Posterior vena cava (tissue), 2 donors: ENCODE measurements at places on chromosomes 7 and 10. TPM values are rescaled to one million over a fixed set of nuclear protein-coding genes. Genes with fewer than 3 reads are reported as not detected.

MINPP1 gene
- 11.1 TPM for total RNA-seq

CPA5 gene
- not detected for total RNA-seq

COL1A2 gene
- 2,112 TPM for total RNA-seq

FOXI2 gene
- total RNA-seq = 0.14 TPM

THNSL1 gene
- total RNA-seq = 2.1 TPM

ELFN1 gene
- total RNA-seq = 1.2 TPM

NODAL gene
- total RNA-seq = not detected

CADPS2 gene
- 15.6 TPM for total RNA-seq

KIF5B gene
- 225 TPM for total RNA-seq

VWDE gene
- total RNA-seq = 0.09 TPM

SVIL gene
- 417 TPM for total RNA-seq

RBM17 gene
- total RNA-seq = 58.9 TPM

OLAH gene
- total RNA-seq = 1.9 TPM

DNAJC12 gene
- 4.0 TPM for total RNA-seq

CABCOCO1 gene
- total RNA-seq = 1.4 TPM

UPK3B gene
- 1.1 TPM for total RNA-seq

SLC16A12 gene
- total RNA-seq = 0.51 TPM

UNCX gene
- total RNA-seq = not detected

TAC1 gene
- total RNA-seq = not detected

ELMO1 gene
- 46.7 TPM for total RNA-seq

ASZ1 gene
- not detected for total RNA-seq

CPA2 gene
- total RNA-seq = 0.67 TPM

PRR15 gene
- total RNA-seq = 0.88 TPM

BAMBI gene
- 11.1 TPM for total RNA-seq

PPP3CB gene
- total RNA-seq = 76.3 TPM

SPDYE2 gene
- total RNA-seq = not detected

UCN3 gene
- not detected for total RNA-seq

VWA2 gene
- total RNA-seq = not detected

AOC1 gene
- 0.46 TPM for total RNA-seq

TRPV5 gene
- not detected for total RNA-seq

CALML5 gene
- not detected for total RNA-seq

PCDH15 gene
- total RNA-seq = 0.33 TPM

FGFR2 gene
- total RNA-seq = 16.4 TPM

FBXL15 gene
- 10.8 TPM for total RNA-seq

RBM20 gene
- total RNA-seq = 3.0 TPM

HACD1 gene
- 51.3 TPM for total RNA-seq

PTPN12 gene
- 103 TPM for total RNA-seq

GJD4 gene
- total RNA-seq = not detected

SPDYE1 gene
- total RNA-seq = not detected

SLC26A4 gene
- 0.60 TPM for total RNA-seq

FANK1 gene
- total RNA-seq = 1.5 TPM

MAGI2 gene
- total RNA-seq = 21.0 TPM

GIMAP6 gene
- total RNA-seq = 33.3 TPM

ASNS gene
- total RNA-seq = 42.5 TPM

IDI2 gene
- not detected for total RNA-seq

PDE1C gene
- total RNA-seq = 51.3 TPM

ANXA8 gene
- not detected for total RNA-seq

LEP gene
- 5.2 TPM for total RNA-seq
